ENCODE measurements at places on chromosomes 2 and 18.

DNA sequence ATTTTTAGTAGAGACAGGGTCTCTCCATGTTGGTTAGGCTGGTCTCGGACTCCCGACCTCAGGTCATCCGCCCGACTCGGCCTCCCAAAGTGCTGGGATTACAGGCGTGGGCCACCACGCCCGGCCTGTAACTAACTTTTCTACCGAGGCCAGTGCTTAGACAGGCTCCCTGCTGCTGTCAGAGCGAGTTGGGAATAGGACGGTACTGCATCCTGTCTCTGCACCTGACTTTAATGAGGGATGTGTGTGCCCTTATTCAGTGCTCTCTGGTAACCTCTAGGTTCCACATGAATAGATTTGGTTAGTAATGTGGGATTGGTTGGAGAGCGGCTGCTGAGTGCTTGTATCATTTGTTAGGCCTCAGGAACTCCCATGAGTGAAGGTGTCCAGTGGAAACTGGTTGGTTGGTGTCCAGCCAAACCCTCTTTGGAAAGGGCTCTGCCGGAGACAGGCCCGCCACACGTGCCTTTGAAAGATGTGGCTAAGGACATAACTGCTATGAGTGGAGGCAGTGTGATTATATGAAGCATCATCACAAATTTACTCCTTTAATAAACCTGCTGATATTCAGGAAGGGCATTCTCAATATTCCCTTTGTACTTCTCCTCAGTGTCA, 36.6 kb downstream of the MYOM1 start:
- no peak for DNase-seq

DNA sequence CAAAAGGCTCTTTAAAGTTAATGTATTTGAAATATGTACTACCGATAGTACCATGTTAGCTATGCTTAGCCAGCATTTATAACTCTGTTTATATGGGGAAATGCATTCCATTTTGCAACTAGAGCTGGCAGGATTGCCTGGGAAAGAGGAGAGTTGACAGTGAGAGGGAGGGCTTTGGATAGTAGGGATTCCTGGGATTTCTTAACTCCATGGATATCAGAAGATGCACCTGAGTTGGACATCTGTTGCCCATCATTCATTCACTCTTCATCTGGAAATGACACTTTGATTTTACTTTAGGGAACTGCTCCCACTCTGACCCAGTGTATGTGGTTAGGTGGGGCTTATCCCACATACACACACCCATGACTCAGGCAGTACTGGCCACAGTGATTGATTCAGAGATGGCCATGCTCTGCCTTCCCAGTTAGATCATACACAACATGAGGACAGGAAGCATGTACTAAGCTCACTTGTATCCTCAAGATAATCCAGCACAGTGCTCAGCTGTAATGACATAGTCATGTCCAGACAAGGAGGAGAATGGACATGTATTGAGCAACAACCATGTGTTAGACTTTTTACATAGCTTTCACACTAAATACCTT, 248.8 kb downstream of the MREG start:
- no peak for DNase-seq

GRCh38 chr18:57455576-57456129, 20.5 kb downstream of the ONECUT2 start:
- DNase-seq: no peak

- no peak for DNase-seq
Measured at GRCh38 chr2:46831869-46832265, 83.7 kb downstream of the MCFD2 start.

DNA sequence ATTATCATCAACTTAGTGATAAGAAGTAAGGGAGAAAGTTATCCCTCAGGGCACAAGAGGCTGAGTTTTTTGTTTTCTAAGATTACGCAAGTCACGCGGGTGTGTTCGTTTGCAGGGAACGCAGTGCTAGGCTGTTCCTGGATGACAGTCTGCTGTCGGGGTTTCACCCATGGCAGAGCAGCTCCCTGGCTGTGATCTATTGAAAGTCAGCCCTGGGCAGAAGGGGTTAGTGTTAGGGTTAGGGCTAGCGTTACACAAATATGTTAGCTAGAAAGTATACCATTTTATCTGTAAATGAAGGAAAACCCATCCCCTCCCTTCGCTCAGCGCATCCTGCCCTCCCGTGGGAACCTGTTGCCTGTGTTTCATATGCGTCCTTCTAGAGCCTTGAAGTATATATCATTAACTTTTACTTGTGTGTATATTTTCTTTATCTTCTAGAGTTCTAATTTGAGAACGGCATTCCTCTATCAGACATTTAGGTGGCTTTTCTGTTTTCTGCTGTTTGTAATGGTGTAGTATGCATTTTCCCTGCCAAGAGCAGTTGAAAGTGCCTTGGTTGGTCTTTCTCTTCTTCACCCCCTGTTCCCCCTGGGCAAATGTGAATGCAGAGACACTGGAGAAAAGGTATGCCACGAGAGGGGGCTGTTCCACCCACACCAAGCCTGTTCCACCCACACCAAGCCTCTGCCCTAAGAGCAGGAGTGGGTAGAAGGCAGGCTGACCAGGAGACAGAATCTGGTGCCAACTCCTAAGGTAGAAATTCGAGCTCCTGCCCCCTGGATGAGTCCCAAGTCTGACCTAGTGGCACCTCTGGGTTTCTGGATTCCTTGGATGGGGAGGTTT, 47.0 kb downstream of the ARMC9 start:
- no peak for DNase-seq

GRCh38 chr2:51013933-51014526, 17.9 kb downstream of the NRXN1 start:
- no peak for DNase-seq

- no peak for DNase-seq
Measured at GRCh38 chr2:180907731-180908130, 72.7 kb upstream of the UBE2E3 start.

GRCh38 chr18:29556070-29556469, 1379.1 kb upstream of the CDH2 start:
- DNase-seq: no peak

DNA sequence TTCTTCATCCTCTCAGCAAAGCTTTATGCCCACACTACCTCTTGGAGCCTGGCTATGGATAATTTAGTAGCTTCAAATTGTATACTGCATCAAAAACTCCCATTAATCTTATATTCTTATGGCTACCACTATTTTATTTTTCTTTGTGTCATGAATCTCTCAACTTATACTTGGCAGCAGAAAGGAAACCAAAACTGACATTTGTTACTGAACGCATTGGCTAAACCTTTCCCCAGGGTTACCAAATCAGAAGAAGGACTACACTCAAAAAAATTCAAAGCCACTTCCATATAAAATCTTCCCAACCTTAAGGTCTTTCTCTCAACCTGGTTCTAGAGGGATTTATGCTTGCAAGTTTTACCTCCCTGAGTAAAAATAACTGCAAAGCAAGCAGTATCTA, 97.0 kb upstream of the REG3G start:
- no peak for DNase-seq

DNA sequence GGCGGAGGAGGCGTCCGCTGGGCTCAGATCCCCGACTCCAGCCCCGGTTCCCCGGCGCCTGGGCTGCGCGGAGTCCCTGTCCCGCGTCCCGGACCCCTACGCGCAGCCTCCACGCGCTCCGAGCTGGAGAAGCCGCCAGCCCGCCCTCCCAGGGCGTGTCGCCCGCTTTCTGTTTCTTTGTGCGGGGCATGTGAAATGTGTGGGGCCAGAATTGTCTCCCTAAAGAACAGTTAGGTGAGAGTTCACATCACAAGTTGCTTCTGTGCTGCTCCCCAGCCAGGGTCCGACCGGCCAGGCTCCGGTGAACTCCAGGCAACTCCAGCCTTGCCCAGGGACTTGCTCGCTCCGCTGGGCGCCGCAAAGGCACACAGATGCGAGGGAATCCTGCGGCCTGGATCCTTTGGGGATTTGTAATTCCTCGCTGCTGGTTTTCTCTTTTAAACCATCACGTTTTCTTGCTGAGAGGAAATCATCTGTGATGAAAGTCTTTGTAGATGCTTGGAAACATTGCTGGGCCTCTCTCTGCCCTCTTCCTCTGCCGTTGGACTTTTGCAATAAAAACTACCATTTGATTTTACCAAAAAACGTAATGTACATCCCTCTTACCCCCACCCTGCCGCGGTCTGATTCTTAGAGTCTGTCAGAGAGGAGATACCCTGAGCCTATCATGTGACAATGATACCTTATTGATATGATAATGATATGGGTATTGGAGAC, 631 bp downstream of the GYPC start:
- peak; percentile 35 for DNase-seq

DNA sequence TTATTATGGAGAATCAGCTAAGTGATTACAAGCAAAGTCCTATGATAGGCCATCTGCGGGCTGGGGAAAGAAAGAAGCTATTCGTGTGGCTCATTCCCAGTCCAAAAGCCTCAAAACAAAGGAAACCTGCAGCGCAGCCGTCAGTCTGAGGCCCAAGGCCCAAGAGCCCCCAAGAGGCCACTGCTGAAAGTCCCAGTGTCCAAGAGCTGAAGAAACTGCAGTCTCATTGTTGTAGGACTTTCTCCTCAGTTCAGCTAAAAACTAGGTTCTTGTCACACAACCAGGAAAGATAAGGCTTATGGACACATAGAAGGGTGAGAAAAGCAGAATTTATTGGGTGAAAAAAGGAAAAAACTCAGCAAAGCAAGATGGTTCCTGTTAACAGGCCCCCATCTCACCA, 143.2 kb downstream of the RHBDD1 start:
- DNase-seq: no peak

- DNase-seq: no peak
Measured at GRCh38 chr2:112916625-112917247, 5.8 kb downstream of the IL37 start.

GRCh38 chr2:88099798-88100488, 27.9 kb downstream of the FABP1 start:
- no peak for DNase-seq

GRCh38 chr18:59735269-59735860, 38.1 kb upstream of the CCBE1 start:
- no peak for DNase-seq

- DNase-seq: no peak
Measured at GRCh38 chr2:144738749-144739148, 218.8 kb upstream of the ZEB2 start.

DNA sequence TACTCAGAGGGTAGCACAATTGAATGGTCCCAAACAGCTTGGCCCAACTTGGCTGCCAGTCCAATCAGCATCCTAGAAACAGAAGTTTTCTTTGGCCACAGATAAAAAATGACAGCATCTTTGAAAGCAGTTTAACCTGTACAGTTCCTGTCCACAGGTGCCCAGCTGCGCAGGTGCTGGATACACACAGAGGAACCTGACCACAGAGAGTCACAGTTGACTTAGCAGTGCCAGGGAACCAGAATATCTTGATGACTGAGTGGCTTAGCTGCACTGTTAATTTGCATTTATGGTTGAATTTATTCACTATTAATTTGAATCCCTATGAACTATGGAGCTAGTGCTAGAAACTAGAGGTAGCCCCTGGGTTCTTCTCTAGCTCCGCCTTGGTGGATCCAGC, 93.7 kb downstream of the TPGS2 start:
- DNase-seq: no peak

- DNase-seq: no peak
Measured at GRCh38 chr2:10264506-10265328, 38.0 kb upstream of the HPCAL1 start.

DNA sequence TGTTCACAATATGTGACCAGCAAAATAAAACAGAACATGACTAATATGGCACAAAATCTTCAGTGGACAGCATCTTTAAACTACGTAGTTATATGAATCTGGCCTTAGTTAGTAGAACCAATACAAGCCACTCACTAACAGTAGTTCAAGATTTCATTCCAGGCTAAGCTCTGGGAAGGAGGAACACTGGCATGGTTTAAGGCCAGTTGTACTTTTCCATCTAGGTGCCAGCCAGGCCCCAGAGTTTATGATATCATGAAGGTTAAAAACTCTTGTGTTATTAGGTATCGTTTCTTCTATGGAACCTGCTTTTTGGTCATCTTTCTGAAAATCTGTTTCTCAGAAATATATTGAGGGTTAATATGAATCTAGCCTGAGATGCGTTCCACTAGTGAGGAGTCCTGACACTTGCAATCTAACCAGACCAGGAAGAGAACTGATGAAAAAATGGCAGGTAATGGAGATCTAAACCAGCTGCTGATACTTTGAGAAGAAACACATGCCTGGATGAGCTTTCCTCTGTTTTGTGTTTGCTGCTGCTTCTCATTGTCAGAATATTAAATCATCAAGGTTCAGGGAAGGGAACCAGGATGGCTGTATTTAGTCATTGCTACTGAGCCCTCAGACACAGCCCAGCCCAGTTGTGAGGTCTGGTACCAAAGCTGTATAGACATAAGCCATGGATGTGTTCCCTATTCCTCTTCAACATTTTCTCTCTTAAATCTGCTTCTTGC, 182.8 kb upstream of the SETBP1 start:
- DNase-seq: no peak

GRCh38 chr2:166468124-166469024, 25.7 kb downstream of the SCN7A start:
- no peak for DNase-seq

GRCh38 chr2:218317303-218317630, 25.0 kb upstream of the TMBIM1 start:
- no peak for DNase-seq

GRCh38 chr2:8317418-8317817, 364.4 kb upstream of the ID2 start:
- no peak for DNase-seq

GRCh38 chr2:27729198-27729597, 42.3 kb upstream of the MRPL33 start:
- no peak for DNase-seq

DNA sequence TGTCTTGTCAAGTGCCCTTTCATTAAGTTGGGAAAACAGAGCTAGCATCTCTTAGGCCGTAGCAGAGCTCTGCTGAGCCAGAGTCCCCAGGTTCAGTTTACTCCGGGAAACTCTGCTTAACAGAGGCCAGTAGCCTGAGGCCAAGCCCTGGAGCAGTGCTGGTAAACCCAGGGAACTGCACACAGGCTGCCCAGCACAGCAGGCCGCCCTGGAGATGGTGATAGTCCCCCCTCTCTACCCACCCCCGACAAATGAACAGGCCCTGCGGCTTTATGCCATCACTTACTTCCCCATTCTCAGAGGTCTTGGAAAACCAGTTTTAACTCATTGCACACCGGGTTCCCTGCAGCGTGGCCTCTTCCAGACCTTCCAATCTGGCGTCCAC, 3.5 kb downstream of the CNNM4 start:
- DNase-seq: no peak

DNA sequence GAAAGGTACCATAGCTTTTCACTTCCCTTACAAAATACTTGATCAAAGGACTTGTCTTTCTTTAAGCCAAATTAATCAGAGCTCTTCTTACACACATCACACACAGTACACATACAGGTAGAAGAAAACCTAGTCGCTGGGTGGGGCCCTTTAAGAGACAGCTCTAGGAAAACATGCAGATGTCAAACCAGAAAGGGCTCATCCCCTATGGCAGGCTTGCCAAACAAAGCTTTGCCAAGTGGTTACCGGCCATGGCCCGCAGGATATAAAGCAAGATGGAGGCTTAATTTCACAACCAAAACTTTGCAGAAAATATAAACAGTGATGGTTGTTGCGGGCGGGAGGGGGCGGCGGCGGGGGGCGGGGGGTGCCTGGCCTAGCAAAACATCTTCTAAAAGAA, 2156.0 kb upstream of the PIK3C3 start:
- DNase-seq: no peak

GRCh38 chr18:56327191-56327885, 311.1 kb downstream of the TXNL1 start:
- DNase-seq: no peak

- no peak for DNase-seq
Measured at GRCh38 chr18:58861861-58862301, 2.8 kb upstream of the ZNF532 start.
